SJSA1 (cell line): ENCODE measurements at places on chromosomes 7 and 10. TPM values are rescaled to one million over a fixed set of nuclear protein-coding genes. Genes with fewer than 3 reads are reported as not detected.

GRCh38 chr10:62430881-62431280 is 56.7 kb downstream of the ZNF365 start:
- H3K4me1 ChIP-seq: peaks cover 20% of the 10 kb centered on the region
- no peaks in the 10 kb centered on the region for H3K27me3 ChIP-seq

GGCT gene
- total RNA-seq: 77.6 and 130 TPM in 2 replicates

- no peak overlapping the region for H3K27ac ChIP-seq
- no peak for DNase-seq
- no peaks in the 10 kb centered on the region for H3K4me1 ChIP-seq
- no peaks in the 10 kb centered on the region; the same call in 1 of the 2 replicates for H3K27me3 ChIP-seq
These were observed 125.1 kb downstream of the RAPGEF5 start for GRCh38 chr7:22231806-22232205.

DNA sequence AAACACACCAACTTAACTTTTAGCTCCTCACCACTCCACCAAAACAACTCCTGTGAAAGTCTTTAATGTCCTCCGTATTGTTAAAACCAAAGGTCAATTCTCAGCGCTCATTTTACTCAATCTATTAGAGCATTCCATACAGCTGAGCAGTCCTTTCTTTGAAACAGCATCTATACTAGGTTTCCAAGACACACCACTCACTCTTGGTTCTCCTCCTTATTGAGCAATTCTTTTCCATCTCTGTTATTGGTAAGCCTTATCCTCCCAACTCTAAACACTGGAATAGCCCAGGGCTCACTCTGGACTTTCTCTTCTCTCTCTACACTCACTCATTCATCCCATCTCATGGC is 34.9 kb downstream of the COA1 start:
- 0 out of 2 replicates have a peak, but pooled peaks cover 3% of the 10 kb centered on the region for H3K36me3 ChIP-seq
- H3K4me1 ChIP-seq: peaks cover 26% of the 10 kb centered on the region
- no peaks in the 10 kb centered on the region for H3K27me3 ChIP-seq
- H3K4me3 ChIP-seq: no peak overlapping the region
- no peak for DNase-seq

GRCh38 chr7:129538790-129539189 is 36.5 kb downstream of the SMKR1 start:
- H3K36me3 ChIP-seq: no peaks in the 10 kb centered on the region
- no peak overlapping the region for H3K4me3 ChIP-seq
- H3K27me3 ChIP-seq: no peaks in the 10 kb centered on the region
- no peak for DNase-seq
- no peak overlapping the region for H3K27ac ChIP-seq
- H3K4me1 ChIP-seq: no peaks in the 10 kb centered on the region

DNA sequence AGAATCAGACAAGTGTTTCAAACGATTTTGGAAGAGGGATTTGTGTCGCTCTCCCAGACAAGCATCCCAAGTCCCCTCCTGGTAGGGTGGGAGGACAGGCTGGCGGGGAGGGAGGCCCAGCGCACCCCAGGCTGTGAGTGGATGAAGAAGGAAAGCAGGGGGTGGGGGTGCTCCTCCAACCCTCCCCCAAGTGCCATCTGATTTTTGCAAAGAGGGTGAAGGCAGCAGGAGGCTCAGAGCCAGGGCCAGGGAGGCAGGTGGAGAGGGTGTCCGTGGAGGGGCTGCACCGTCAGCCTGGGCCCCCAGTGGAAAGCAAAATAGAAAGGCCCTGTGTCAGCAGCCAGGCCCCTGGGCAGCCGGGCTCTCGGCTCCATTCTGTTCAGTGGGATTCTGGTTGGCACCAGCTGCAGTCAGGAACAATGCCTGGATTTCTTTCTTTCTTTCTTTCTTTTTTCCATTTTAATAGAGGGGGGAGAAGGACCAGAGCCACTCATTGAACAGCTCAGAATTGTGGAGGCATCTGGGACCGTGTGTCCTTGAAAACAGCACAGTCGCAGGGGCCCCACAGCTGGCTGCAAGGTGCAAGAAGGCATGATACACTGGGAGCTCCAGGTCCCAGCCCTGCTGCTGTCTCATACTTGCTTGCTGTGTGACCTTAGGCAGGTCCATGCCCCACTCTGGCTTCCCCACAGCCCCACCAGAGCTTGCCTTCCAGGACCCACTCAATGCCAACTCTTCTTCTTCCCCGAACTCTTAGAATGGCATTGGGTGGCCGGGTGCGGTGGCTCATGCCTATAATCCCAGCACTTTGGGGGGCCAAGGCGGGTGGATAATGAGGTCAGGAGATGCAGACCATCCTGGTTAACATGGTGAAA is 7.1 kb upstream of the ZMIZ1 start:
- DNase-seq: no peak
- no peaks in the 10 kb centered on the region for H3K27me3 ChIP-seq
- no peak overlapping the region for H3K4me3 ChIP-seq
- H3K4me1 ChIP-seq: peaks cover 7% of the 10 kb centered on the region
- no peaks in the 10 kb centered on the region for H3K36me3 ChIP-seq
- H3K27ac ChIP-seq: no peak overlapping the region

DNA sequence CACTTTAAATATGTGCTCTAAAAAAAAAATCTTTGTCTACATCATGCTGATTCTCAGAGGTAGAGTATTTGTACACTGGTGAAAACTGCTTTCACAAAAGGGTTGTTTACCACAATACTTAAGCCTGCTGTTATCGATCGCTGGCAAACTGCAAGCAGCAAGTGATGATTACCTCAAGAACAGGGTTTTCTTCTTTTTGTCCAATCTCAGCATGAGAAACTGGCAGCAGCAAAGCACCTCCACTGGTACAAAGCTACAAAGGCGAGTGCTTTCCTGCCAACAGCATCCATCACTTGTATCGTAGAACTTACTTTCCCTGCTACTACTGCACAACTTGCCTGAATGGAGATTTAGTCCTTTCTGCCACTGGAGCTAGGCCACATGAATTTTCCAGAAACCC is 276.5 kb downstream of the DGKB start:
- DNase-seq: no peak
- H3K27ac ChIP-seq: no peak overlapping the region
- H3K27me3 ChIP-seq: no peaks in the 10 kb centered on the region
- no peaks in the 10 kb centered on the region for H3K36me3 ChIP-seq
- no peaks in the 10 kb centered on the region for H3K4me1 ChIP-seq

DNA sequence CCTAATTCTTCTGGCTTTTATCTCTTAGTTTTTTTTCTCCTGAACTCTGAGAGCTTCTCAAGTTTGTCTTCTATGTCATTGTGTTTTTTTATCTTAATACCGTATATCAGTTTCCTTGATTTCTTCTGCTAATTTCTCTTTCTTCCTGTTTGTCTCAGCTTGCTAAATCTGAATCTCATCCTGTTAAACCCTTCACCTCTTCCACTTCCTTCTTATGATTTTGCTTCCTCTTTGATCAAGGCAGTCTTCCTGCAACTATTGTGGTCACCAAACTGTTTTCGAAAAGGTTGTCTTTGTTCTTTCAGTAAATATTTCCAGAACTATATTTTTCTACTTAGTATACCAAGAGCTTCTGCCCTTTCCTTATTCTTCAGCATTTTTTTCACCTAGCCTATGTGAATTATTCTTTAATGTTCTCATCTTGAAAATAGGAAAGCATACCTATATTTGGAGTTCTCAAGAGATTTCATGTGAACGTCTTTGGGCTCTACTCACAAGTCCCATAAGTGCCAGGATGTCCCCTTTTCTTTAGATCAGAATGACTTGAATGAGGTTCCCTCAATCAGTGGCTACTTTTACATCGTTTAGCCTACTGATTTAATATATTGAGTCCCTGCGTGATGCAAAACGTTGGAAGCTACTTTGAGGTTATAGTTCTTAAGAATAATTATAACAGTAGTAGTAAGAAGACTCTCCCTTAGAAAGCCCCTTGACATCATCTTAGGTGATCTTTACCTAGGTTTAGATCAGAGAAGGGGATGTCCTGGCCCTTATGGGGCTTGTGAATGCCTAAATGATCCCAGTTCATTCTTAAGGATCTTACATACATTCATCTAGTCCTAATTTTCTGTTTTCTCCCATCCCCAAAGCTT is 415.4 kb upstream of the AUTS2 start:
- H3K4me1 ChIP-seq: no peaks in the 10 kb centered on the region
- no peak overlapping the region for H3K27ac ChIP-seq
- no peaks in the 10 kb centered on the region for H3K27me3 ChIP-seq
- no peaks in the 10 kb centered on the region for H3K36me3 ChIP-seq
- DNase-seq: no peak
- no peak overlapping the region for H3K4me3 ChIP-seq

DNA sequence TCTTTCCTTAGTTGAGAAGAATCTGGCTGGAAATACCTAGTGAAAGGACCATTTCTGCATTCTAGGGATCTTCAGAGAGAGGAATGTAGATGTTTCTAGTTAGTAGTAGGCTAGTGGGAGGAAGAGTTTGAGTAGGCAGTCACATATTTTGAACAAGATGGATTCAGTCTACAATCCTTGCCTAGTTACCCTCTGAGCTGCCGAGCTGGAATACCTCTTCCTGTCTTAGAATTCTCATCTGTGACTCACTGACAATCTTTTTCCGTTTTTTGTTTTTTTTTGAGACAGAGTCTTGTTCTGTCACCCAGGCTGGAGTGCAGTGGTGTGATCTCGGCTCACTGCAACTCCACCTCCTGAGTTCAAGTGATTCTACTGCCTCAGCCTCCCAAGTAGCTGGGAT is 30.7 kb upstream of the PLPP4 start:
- peak overlapping the region; percentile 24; the same call in 1 of the 2 replicates for H3K27ac ChIP-seq
- H3K4me1 ChIP-seq: peaks cover 26% of the 10 kb centered on the region
- H3K36me3 ChIP-seq: no peaks in the 10 kb centered on the region
- no peak overlapping the region for H3K4me3 ChIP-seq
- H3K27me3 ChIP-seq: no peaks in the 10 kb centered on the region

GRCh38 chr10:103506061-103506460 is 12.6 kb downstream of the NEURL1 start:
- no peak for DNase-seq
- no peak overlapping the region for H3K27ac ChIP-seq
- H3K27me3 ChIP-seq: peaks cover 69% of the 10 kb centered on the region
- H3K36me3 ChIP-seq: no peaks in the 10 kb centered on the region
- H3K4me1 ChIP-seq: peaks cover 11% of the 10 kb centered on the region

NME8 gene
- not detected in 2 replicates for total RNA-seq

FAM25A gene
- not detected in 2 replicates for total RNA-seq

DNA sequence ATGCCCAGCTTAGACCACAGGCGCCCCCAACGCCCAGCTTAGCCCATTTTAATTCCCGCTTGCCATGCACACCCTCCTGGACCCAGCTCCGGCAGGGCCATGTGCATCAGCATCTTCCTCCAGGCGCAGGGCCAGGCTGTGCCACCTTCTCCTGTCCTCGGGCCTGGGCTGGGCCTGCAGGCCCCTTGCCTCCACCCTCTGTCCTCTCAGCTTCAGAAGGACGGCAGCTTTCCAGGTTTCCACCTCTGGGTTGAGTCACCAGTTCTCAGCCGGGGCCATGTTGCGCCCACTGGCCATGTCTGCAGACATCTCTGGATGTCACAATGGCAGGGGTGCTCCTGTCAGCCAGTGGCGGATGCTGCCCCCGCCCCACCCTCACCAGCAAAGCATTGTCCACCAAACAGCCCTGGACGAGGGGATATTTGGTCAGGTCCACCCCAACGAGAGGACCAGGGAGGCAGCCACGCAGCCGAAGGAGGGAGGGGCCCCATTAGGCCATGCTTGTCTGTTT is 59.1 kb upstream of the NKX6-2 start:
- no peaks in the 10 kb centered on the region for H3K4me1 ChIP-seq
- H3K4me3 ChIP-seq: no peak overlapping the region
- DNase-seq: peak; percentile 38
- no peaks in the 10 kb centered on the region for H3K36me3 ChIP-seq
- peaks cover 32% of the 10 kb centered on the region for H3K27me3 ChIP-seq

GRCh38 chr10:131776496-131776895 is 124.3 kb upstream of the PPP2R2D start:
- H3K4me3 ChIP-seq: no peak overlapping the region
- no peaks in the 10 kb centered on the region for H3K4me1 ChIP-seq
- no peaks in the 10 kb centered on the region for H3K36me3 ChIP-seq
- H3K27me3 ChIP-seq: no peaks in the 10 kb centered on the region
- H3K27ac ChIP-seq: no peak overlapping the region

DNA sequence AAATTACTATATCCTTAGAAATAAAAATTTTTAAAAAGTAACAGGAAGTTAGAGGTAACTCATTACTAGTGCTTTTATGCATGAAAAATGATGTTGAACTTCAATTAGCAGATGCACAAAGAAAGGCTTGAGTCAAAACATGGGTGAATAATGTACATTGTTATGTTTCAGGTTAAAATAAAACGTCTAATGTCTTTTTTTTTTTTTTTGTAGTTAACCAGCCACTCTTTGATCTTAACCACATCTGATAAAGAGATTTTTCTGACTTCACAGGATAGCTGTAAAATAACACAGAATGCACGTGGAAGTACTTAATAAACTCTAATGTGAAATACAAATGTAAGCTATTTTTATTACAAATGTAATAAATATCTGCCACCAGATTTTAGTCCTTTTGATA is 61.7 kb downstream of the GSAP start:
- H3K27ac ChIP-seq: no peak overlapping the region
- no peak for DNase-seq
- no peaks in the 10 kb centered on the region for H3K4me1 ChIP-seq
- no peaks in the 10 kb centered on the region for H3K27me3 ChIP-seq
- no peak overlapping the region for H3K4me3 ChIP-seq
